CD8-positive, alpha-beta memory T cell (primary cell): ENCODE measurements at places on chromosomes 2 and 18. TPM values are rescaled to one million over a fixed set of nuclear protein-coding genes. Genes with fewer than 3 reads are reported as not detected.

- DNase-seq = peak; percentile 79
- H3K4me3 ChIP-seq = no peak overlapping the region
- peaks cover 12% of the 10 kb centered on the region for H3K27me3 ChIP-seq
- no peaks in the 10 kb centered on the region for H3K36me3 ChIP-seq
- H3K27ac ChIP-seq = no peak overlapping the region
Measured at GRCh38 chr2:10544252-10544651, 96.1 kb upstream of the ODC1 start.

GRCh38 chr18:59041819-59042815 is 97.6 kb upstream of the SEC11C start:
- no peaks in the 10 kb centered on the region for H3K27me3 ChIP-seq
- no peak overlapping the region for H3K4me3 ChIP-seq
- H3K4me1 ChIP-seq = no peaks in the 10 kb centered on the region

PJVK gene
- 1.5 TPM for total RNA-seq

CFAP210 gene
- total RNA-seq = not detected
